ENCODE measurements at places on chromosomes 12 and 14. TPM values are rescaled to one million over a fixed set of nuclear protein-coding genes. Genes with fewer than 3 reads are reported as not detected.

The STAB2 gene
- 0.18 TPM for total RNA-seq

The IL23A gene
- not detected for total RNA-seq

DNA sequence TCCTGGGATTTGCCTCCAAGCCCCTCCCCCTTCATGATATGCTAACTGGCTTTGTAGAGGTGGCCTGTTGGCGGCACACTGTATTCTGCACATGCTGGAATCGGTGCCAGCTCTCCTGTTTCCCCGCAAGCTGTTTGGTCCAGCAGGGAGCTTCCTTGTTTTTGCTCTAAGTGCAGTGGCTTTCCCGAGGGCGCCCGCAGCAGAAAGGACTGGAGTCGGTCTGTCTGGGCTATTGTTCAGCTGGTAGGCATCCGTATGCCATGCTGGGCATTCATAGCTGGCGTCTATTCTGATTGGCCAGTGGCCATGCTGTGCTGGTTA, 88.9 kb upstream of the MED13L start:
- DNase-seq: no peak

DNA sequence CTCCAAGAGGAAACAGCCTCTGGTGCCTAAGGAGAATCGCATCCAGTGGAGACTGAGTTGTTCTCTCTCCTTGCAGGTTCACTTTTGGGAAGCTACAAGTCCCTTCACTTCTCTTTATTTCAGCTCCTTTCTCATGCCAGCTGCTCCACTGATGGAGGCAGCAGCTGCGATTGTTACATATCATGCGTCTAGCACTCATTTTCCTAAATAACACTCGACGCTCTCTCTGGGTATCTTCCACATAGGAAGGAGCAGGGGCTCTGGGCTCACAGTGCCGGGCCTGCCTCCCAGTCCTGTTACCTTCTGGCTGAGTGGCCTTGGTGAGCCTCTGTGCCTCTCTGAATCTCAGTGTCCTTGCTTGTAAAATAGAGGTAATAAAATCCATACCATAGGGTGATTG, 162.6 kb upstream of the HIF1A start:
- no peak for DNase-seq

GRCh38 chr12:124769881-124770512, 93.7 kb downstream of the SCARB1 start:
- DNase-seq: no peak

DNA sequence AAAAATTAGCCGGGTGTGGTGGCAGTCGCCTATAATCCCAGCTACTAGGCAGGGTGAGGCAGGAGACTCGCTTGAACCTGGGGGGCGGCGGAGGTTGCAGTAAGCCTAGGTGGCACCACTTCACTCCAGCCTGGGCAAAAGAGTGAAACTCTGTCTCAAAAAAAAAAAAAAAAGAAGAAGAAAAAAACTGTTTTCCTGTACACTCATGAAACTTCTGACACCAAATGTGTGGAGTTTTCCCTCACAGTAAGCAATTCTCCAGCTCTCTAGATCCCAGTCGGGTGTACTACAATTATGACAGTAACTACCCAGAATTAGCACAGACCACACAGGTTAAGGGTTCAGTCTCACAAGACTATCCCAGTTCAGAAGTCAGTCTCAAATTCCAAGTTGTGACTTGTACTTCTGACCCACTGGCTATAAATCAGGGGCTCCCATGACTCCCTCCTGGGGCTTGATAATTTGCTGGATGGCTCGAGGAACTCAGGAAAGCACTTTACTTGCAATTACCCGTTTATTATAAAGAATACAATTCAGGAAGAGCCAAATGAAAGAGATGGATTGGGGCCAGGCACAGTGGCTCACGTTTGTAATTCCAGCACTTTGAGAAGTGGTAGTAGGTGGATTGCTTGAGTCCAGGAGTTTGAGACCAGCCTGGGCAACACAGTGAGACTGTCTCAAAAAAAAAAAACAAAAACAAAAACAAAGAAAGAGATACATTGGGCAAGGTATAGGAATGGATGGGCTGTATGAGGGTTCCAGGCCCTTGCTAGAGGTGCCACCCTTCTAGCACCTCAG, 12.4 kb upstream of the ARF6 start:
- DNase-seq: no peak

- no peak for DNase-seq
These were observed 15.6 kb upstream of the DYNC1H1 start for GRCh38 chr14:101948666-101949216.

DNA sequence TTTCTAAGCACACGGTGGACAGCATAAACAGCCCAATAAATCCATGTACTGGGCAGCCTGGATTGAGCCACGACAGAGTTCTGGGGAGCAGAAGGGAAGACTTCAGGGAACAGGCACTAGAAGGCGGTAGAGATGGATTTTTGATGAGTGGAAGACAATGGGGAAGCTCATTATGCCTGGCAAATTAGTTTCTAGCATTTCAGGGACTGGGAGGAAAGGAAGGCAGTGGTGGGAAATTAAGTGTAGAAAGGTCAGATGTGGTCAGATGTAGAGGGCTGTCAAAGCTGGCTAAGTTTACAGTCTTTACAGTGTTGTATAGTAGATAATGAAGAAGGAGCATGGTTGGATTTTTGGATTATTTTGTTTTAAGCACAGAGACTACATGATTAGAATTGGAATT, 9.2 kb downstream of the EGLN3 start:
- no peak for DNase-seq

DNA sequence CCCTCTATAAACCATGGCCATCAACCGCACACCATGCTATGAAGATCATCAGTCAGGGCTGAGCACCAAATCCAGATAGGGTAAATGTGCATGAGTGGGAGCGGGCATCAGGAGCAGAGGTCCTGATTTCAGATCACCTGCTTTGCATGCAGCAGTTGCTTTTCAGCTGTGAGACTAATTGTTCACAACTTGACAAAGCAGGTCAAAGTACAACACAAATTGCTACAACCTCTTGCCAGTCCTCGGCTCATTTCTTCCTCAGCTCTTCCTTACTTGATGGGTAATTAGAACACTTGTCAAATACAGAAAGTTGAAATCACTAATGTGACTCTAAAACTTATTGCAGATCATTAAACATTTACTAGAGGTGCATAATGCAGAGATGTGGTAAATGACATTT, 171.6 kb downstream of the PPM1H start:
- no peak for DNase-seq

GRCh38 chr14:23104591-23105347, at the start of gene CIROP:
Gene CIROP, minus strand, starts transcription at chr14:23104989. Its CDS starts 69 bp downstream, at chr14:23104920.
- no peak for DNase-seq

DNA sequence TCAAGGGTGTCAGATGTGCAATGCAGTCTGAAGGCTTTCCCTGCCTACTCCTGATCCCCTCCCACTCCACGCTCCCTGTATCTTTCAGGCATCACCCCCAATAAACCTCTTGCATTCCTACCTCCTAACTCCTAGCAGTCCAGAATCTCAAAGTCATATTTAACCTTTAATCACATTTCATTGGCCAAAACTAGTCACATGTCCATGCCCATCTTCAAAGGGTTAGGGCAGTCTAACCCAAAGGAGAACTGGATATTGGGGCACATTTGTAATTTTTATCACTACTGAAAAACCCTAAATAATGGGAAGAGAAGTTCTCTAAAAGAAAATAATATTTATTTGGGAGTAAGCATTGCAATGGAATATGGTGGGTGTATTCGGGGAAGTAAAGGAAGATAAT, 5.4 kb upstream of the C12orf75 start:
- DNase-seq: no peak
